ENCODE measurements at places on chromosomes 4 and X.

DNA sequence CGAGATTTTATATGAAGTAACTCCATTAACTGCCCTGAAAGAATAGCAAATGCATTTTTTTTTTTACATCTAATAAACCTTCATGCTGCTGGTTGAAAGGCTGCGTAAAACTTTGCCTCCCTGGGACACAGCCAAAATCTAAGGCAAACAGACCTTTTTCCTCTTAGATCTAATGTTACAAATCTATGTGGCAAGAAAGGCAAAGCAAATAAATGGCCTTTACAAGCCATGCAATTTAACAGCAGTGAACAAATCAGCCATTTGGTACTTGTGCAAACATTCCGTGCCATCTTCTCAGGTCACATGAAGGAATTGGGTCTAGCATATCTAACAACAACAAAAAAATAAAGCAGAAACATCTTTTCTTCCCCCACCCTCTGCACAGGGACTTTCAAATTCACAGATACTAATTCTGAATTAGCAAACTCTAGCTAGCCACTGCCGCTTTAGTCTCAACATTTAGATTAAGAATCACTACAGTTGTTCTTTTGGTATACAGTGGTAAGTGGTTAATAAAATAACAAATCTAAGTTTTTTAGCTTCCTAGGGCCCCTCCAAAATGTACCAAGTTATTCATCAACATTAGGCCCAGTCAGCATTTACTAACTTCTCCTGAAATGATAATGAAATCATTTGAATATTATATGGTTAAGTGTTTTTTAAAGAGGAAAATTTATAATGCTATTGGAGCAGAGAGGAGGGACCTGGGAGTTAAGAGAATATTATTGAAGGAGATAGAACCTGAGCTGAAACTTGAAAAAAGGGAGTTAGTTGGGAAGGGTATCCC lies 593.8 kb downstream of the SMARCA1 start:
- DNase-seq: no peak

- no peak for DNase-seq
These were observed 1138.8 kb downstream of the ARAP2 start for GRCh38 chr4:35105486-35105885.

GRCh38 chr4:77187322-77187721 lies 30.3 kb downstream of the CCNG2 start:
- DNase-seq: no peak

GRCh38 chr4:127548990-127549925 lies 83.5 kb upstream of the INTU start:
- DNase-seq: no peak

GRCh38 chrX:15761564-15762191 lies 23.6 kb downstream of the CA5B start:
- DNase-seq: peak; percentile 19

- DNase-seq: no peak
These were observed 666.1 kb upstream of the BOD1L1 start for GRCh38 chr4:14293582-14293981.

GRCh38 chr4:128242601-128243000 lies 45.0 kb downstream of the PGRMC2 start:
- no peak for DNase-seq

Measured in BE2C (cell line).